Tibial artery (tissue), 4 donors: ENCODE measurements at places on chromosomes 3 and 15.

GRCh38 chr15:80061582-80061981, 2.1 kb downstream of the ZFAND6 start:
- DNase-seq, result no peak

DNA sequence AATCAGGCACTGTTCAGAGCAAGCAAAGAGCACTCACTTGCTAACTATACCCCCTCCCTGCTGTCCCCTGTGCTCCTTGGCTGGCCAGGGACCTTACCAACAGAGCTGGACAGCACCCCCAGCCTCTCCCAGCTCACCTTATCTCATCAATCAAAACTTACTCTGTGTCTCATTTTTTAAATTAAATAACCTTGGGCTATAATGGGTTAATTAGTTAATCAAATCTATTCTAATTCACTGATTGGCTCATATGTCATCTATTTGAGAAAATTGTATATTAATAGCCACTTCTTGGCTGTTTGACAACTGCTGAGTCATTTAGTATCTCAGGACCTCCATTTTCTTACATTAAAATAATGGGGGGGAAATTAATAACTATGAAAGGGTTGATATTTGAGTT, 22.9 kb downstream of the IL5RA start:
- DNase-seq, result no peak

DNA sequence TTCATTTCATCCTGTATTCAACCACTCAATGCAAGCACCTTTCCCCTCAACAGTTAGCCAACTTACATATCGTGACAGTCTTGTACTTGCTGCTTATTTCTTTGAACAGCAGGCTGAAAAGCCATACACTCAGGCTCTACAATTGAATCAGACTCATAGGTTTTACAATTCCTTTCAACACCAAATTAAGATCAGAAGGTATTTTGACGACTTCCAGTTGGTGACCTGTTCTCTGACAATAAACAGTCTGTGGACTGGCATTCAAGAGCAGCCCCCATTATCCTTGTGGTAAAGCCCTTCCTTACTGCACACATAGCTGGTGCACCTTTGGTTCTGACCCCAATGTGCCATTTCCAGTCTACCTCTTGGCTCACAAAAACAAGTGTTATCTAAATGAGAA, 140.0 kb upstream of the MB21D2 start:
- no peak for DNase-seq

DNA sequence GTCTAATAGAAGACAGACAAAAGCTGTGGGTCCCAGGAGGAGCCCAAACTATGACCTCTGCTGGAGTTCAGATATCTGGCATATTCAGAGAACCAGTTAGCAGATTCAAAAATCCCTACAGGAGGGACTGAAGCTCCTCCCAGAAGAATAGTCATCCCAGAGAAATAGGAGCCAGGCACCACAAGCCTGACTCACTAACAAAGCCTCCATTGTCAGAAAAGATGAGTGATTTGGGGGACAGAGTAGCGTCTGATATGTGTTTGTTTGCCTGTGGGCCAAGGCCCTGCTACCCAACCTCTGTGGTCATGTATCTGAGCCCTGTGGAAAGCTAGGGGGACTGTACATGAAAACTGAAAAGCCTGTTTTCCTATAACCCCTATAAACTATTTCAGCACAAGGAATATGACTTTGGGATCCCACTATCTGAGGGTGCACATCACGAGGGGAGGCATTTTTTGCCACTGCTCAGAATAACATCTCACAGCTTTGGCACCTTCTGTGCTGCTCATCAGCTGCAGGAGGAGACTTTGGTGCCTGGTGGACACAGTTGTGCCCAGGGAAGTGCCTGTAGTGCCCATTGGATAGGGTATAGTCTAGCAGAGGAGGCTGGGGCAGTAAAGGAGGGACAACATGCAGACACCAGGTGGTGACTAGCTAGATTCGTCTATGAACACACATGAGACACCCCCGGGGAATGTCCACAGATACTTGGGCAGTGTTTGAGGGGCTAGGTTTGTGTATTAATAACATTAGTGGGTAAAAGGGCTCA, 9.7 kb upstream of the LARP6 start:
- no peak for DNase-seq

GRCh38 chr15:74034206-74034755, 39.8 kb downstream of the PML start:
- no peak for DNase-seq

GRCh38 chr3:60536420-60536819, 714.8 kb downstream of the FHIT start:
- no peak for DNase-seq

DNA sequence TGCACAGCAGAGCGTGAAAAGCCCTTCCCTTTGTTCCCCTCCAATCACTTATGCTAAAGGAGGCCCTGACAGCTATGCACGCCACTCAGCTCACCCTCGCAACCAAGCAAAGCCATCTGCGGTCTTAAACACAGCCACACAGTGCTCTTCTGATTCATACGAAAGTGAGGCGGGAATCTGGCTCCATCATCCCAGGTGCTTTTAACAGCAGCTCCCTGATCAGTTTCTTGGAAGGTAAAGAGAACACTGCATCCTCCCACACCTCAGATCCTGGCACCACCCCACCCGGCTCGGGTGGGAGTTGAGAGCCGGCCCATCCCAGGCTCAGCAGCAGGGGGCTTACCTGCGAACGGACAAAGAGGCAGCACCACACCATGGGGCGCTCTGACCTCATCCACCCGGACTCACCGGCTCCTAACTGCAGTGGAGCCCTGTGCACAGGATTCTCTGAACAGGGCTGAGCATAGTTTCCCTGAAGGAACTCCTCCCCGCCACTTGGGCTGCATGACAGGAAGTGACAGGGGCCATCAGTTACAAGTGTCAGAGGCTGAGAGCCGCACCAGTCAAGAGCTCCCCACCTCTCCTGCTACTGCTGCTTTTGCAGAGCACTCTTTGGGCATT, 114.3 kb upstream of the ARHGEF3 start:
- DNase-seq, result no peak

DNA sequence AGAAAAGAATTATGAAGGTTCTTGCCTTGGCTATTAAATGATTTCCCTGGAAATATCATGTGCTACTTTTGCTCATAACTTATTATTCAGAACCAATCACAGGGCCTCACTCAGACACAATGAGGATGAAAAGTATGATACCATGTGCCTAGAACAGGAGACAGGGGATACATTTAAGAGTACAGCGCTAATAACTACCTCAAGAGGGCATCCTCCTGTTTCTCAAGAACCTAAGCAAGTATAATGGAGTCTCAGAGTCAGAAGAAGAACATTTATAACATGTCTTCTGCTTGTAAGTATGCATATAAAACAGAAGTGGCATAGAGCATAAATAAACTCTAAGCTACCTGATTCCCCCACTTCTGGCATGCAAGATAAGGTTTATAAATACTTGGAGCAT, 125.4 kb upstream of the MME start:
- no peak for DNase-seq

DNA sequence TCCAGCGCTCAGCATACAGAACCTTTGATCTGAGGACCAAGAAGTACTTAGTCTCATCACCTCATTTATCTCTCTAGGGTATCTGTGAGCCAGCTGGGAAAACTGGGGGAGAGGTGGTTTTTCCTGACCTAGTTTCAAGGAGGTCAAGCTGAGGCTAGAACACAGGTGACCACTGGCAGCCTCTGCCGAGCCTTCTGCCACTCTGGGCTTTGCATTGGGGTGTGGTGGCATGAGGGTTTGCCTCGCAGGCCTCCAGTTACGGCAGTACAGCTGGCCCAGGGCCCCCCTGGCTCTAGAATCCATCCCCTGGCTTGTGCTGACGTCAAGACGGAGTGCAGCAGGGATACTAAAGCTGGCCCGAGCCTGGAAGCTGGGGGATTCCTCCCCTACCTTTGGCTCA, 34.7 kb upstream of the CDCP1 start:
- DNase-seq, result no peak

GRCh38 chr3:167762296-167762695, 26.8 kb downstream of the SERPINI1 start:
- no peak for DNase-seq

DNA sequence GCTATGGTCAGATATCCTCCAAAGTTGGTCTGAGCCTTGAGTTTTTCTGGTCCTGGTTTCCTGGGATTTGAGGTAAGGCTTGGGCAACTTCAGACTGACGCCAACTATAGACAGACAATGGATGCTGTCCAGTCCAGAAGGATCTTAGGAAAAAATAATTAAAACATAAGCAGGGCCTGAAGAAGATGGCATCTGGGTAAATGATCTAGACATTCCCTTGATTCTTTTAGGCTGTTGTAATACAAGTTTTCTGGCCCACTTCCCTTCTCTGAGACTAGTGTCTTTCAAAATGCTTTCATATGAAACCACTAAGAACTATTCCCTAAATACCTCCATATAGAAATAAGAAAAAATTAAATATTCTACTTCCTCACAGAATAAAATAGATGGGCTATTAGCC, 47.7 kb upstream of the PLXND1 start:
- DNase-seq, result no peak

DNA sequence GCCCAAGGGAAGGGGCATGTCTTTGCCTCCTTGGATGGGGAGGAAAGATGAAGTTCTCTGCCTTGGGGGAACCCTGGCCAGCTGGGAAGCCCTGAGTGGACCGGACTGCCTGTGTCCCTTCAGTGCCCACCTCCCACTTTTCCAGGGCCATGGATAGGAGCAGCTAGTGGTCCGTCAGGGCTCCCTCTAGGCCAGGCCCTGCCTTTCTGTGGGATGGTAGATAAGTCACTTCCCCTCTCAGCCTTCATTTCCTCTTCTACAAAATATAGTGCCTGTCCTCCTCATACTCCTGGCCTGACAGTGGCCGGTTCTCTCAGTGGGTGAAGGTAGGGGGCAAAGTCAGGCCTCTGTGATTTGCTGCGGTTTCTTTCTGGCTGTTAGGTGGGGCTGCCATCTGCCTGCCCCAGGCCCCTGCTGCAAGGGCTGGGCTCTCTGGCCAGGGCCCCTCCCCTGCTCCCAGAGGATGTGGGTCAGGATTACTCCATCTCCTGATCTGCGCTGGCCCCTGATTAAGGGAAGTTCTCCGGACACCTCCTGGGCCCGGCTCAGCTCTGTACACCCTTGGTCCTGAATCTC, 1.4 kb downstream of the PLEKHO2 start:
- peak; percentile 84 for DNase-seq

- no peak for DNase-seq
Observed at GRCh38 chr3:12956316-12956660, 114.9 kb upstream of the RPL32 start.

DNA sequence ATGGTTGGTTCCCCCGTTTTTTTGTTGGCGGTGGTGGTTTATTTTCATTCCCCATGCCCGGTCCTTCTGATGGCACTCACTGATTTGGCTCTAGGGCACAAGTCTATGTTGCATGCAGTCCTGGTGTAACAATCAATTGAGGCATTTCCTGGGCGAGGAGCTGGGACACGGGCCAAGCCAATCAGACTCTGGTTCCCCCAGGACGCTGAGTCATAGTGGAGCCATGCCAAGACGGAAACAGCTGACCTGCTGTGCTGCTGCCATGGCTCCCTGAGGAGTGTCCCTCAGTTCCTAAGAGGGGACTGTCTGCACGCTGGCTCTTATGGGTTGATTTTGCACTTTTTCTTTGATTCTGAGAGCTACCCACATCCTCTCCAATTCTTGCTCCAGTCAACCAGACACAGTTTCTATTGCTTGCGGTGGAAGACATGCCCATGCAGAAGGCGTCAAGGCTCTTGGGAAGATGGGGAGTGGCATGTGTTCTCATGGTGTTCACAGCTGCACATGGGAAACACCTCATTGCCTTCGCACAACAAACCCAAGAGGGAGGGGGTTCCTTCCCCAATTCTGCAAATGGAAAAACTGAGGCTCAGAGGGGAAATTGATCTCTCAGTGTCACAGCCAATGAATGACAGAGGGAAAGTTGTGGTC, 28.3 kb upstream of the ALDH1L1 start:
- peak; percentile 97 for DNase-seq

- no peak for DNase-seq
Observed at GRCh38 chr3:102177075-102177755, 257.6 kb upstream of the ZPLD1 start.

- no peak for DNase-seq
Observed at GRCh38 chr3:146540978-146541377, 3.4 kb downstream of the PLSCR1 start.

DNA sequence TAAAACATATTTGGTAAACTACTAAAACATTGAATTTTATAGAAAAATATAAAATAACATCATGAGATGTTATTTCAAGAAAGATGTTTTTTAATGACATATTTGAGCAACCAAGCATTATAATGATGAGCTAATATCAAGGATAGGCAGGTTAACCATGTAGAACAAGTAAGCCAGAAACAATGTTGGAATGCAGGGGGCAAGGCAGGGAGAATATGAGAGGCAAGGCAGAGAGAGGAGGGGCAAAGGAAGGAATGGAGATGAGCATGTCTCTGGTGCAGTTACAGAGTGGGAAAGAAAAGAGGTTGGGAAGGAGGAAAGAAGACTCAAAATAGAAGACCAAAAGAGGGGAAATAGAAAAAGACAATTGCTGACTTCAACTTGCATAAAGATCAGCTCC, 390.4 kb downstream of the MCTP2 start:
- no peak for DNase-seq

DNA sequence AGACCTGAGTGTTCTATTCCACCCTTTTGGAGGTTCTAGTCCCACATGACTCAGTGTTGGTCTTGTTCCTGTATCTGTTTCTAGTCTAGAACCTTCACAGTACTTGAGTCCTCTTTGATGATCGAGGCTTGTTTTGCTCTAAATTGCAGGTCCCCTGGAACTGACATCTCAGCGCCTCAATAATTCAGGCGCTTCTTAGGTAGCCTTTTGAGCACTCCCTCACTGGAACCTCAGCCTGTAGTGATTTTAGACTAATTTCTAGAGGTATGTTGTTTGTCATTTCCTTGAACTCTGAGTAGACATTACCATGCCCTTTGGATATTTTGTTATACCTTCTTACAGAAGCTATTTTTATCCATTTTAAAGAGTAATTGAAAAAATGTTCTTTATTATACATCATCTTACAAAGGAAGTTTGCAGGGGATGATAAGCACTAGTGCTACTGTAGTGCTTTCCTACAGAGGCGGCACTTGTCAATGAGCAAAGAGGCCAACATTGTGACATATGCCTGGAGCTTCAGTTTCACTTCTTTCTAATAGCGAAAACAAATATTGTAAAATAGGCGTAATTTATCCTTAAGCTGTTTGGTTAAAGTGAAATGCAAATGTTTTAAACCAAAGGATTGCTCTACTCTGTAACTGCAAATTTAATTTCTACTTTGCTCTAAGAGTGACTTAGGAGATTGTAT, 75.7 kb downstream of the EFL1 start:
- DNase-seq, result no peak

DNA sequence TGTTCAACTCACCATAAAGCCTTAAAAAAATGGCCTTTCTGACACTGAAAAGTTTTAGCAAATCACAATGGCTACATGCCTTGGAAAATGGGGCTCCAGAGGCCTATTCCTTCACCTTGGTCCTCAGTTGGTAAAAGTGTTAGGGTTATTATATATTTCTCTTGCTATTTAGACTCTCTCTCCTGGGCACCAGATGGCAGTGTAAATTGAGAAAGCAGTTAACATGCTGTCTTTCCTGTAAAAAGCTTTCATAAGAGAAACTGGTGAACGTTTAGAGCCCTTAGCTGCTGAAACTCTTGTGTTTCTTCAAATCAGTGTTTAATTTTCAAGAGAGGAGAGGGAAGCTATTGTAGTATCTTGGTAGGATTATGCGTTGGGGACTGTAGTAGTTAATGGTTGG, 89.9 kb downstream of the LRTM1 start:
- DNase-seq, result no peak

GRCh38 chr15:72851586-72851985, 68.0 kb upstream of the ADPGK start:
- DNase-seq, result no peak

- DNase-seq, result no peak
Observed at GRCh38 chr15:39318231-39318630, 262.6 kb upstream of the THBS1 start.
